T follicular helper cell (primary cell): ENCODE measurements at places on chromosomes 3 and 15.

DNA sequence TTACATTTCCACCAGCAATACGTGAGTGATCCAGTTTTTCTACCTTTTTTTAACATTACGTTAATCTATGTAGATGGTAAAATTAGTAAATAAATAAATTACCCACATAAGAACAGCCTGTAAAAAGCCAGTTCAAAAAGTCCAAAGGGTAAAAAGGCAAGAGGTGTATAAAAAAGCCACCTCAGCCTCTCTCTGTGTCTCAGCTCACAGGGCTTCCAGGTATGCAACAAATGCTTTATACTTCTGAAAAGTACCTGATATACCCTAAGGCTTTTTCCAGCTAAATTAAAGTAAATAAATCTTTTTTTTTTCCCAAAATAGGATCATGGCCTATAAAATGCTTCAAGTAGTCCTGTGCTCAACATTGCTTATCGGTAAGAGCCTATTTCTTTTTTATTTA lies at the start of gene C3orf85:
TSS of gene C3orf85 (plus strand) at position 197 of the 400 bp plus-strand sequence. CDS start at position 326, 129 bp downstream.
- DNase-seq = no peak

DNA sequence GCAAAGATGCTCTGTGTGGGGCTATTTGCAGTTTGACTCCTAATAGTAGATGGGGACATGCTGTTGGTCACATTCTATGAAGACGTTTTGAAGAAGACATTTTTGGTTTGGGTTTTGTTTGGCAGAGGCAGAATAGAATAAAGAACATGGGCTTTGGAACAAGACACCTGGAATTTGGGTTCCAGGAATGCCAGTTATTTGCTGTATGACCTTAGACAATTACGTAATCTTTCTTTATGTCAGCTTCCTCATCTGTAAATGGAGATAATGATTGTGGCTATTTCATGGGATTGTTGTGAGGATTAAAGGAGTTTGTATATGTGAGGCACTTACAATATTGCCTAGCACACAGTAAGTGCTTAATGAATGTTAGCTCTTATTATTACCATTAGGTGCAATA lies 91.6 kb downstream of the MESD start:
- no peak for DNase-seq

DNA sequence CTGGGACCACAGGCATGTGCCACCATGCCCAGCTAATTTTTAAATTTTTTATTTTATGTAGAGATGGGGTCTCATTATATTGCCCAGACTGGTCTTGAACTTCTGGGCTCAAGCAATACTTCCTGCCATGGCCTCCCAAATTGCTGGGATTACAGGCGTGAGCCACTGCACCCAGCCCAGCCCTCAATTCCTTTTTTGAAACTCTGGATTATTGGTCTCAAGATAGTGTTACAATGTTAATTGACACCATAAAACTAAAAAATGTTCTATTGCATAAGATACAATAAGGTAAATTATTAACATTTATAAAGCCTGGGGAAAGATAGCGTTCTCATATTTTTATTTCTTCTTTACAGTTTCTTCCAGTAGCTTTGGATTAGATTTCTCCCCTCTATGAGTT lies 3.9 kb upstream of the NFKBIZ start:
- no peak for DNase-seq

DNA sequence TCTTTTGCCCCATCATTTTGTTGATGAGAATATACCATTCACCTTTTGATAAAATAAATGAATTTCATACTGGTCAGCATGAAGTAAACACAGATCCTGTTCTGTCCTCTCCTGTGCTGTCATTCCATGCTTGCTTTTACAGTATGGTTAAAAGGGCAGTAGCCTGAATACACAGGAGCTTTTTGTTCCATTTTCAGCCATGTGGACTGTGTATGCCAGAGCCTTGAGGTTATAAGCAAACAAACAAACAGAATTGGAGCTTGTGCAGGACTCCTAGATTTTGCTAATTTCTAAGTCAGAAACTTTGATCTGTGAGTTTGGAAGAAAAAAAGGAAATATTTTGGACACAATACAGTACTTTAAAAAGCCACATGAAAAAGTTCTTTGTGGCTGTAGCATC lies 91.9 kb downstream of the LRRC28 start:
- DNase-seq = no peak
